Hematopoietic multipotent progenitor cell treated with erythropoietin and hydrocortisone succinate and interleukin-3 and kit ligand, for 8 days (in vitro differentiated cells): ENCODE measurements at places on chromosomes 4 and X.
A peak's percentile ranks its signal among the peaks of the same experiment; 100 is the strongest.

DNA sequence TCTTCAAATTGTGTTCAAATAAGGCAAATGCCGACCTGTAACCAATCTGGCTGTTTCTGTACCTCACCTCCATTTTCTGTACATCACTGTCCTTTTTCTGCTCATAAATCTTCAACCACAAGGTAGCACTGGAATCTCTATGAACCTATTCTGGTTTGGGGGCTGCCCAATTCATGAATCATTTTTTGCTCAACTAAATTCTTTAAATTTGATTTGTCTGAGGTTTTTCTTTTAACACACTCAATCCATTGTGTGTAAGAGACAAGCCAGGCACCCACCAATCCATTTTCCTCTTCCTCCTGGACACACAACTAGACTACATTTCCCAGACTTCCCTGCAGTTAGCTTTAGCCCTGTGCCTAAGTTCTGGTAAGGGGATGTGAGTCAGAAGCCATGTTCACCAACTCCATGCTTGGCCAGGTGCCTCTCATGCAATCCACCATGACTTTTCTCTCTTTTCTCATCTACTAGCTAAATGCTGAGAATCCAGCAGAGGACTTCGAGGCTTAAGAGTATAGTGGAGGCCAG is 193.2 kb upstream of the KLF3 start:
- no peak for DNase-seq

- peak; percentile 58 for DNase-seq
Measured at GRCh38 chr4:73735231-73735630, 5.1 kb upstream of the CXCL8 start.

DNA sequence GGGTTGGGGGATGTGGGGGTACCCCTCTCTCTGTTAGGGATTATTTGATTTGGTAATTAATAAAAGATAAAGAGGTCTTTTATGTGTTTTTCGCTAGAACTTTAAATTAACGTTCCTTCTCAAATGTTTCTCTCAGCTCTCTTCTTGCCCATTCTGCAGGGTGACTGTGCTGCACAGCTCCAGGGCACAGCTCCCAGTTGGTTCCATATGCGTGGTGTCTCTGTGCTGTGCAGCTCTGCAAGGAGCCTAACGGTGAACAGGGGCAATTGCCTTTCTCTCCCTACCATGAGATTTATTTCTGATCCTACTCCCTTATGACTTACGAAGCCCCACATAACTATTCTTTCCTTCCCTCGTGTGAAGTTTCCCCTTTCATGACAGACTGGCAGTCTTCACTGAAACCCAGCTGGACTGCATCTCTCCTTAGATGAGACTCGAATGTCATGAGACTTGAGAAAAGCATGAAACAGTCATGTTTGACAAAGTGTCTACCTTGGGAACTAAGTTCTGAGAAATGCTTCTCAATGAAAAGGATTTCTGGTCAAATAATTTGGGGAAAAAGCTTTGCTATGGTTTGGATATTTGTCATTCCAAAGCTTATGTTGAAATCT is 50.2 kb upstream of the SPRY1 start:
- DNase-seq, result no peak

- no peak for DNase-seq
Measured at GRCh38 chr4:40750461-40751258, 905 bp downstream of the NSUN7 start.

DNA sequence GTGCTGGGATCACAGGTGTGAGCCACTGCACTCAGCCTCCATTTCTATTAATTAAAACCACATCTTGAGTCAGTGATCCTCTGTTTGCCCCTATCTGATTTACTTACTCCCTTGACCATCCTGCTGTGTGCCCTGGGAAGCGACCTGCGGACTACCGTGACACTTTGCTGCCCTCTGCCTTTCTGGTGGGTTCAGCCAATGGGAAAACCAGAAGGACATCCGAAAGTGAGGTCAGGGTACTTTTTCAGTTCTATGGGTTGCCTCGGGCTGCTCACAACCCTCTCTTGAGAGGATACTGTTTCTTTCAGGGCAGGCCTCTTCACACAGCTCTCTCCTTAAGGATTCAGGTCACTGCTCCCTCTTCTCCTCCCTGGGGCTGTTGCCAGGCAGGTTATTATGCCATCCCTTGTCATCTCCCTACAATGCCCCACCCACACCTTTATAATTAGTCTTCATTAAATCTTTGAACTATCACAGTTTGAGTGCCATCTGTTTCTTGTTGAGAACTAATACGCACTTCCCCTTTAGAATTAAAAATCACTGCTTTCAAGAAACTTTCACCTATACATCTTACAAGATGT is 21.4 kb downstream of the PLAC8 start:
- no peak for DNase-seq

DNA sequence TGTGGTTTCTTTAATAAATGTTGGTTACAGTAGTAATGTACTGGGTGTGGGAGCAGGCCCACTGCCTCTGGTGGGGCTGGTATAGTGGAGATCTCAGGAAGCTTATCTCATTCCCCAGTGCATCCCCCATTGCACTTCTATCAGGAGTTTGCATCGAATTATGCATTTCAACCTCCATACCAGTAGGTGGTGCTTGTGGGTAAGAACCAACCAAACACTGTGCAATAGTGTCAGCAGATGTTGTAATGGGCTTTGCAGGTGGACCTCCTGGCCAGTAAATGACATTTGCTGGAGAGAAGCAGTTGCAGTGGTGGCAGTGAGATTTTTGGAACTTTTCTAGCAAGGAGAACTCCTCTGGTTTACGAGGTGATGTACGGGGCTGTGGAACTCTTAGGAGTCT is 150.6 kb downstream of the POU3F4 start:
- no peak for DNase-seq

DNA sequence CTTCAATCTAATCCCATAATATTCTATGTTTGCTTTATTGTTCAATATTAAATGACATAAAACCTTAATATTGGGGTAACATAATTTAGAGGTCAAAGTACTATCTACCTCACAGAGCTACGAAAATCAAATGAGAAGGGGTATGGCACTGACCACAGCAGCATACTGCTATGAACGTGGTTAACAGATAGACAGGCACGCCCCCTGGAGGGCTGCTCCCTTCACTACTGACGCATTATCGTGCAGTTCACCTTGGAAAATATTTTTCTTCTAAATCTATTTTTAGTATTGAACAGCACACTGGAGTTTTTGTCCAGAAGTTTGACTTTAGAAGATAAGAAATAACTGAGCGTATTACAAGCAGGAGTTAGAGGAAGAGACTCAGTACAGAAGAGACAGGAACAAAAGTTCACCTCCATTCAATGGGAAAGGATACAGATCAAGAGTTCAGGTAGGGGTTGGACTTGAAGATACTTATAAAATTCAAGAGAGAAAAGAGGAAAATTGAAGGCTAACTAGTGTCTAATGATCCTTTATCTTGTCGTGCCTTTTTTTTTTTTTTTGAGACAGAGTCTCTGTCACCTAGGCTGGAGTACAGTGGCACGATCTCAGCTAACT is 22.7 kb downstream of the MAP9 start:
- DNase-seq, result peak; percentile 64

DNA sequence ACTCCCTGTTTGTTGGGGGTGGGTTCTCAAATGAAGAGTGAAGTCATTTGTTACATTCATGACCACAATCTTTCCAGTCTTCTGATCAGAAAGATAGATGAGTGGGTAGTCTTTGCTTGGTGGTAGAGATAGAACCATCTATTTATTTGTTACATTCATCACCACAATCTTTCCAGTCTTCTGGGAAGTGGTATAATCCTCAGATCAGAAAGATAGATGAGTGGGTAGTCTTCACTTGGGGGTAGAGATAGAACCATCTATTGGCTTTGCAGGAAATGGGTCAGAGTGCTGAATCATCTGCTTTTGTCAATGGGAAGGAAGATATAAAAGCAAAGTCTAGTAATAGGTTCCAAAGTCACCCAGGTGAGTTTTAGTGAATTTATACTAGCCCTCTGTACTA is 64.2 kb upstream of the EPGN start:
- DNase-seq, result no peak

- no peak for DNase-seq
Measured at GRCh38 chrX:32155044-32155638, 1056.2 kb downstream of the DMD start.

- no peak for DNase-seq
Measured at GRCh38 chrX:23666282-23666681, 1.0 kb upstream of the PRDX4 start.

- DNase-seq, result no peak
Measured at GRCh38 chrX:50888884-50889283, 21.7 kb upstream of the BMP15 start.

GRCh38 chrX:24026432-24026831 is 554 bp downstream of the KLHL15 start:
- peak; percentile 19 for DNase-seq

- DNase-seq, result no peak
Measured at GRCh38 chrX:11267425-11267824, 25.8 kb upstream of the AMELX start.

DNA sequence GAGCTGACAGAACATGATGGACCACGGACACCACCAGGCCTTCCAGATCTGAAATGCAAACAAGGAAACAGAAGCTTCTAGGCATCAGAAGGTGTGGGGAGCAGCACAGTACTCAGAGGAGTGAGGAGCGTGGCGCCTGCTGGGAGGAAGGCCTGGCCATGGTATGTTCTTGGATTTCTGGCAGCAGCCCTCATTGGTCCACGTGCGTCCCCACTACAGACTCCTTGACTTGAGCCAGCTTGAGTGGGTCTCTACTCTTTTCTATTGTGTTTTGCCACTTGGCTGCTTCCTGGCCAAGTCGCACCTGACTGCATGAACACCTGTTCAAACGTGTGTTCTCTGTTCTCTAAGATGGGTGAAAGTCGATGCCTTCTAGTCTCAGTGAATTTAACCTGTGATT is 18.0 kb downstream of the ZNF275 start:
- no peak for DNase-seq

GRCh38 chrX:4547213-4547836 is 833.9 kb upstream of the PRKX start:
- DNase-seq, result peak; percentile 59
